ENCODE measurements at places on chromosomes 6 and 20.

GRCh38 chr6:145372671-145373151 lies 362.6 kb downstream of the EPM2A start:
- no peak for DNase-seq

- DNase-seq, result no peak
Measured at GRCh38 chr20:1014471-1014870, 12.4 kb upstream of the RSPO4 start.

- no peak for DNase-seq
Measured at GRCh38 chr6:129890164-129890563, 29.0 kb upstream of the TMEM244 start.

GRCh38 chr6:108364470-108364869 lies 69.6 kb downstream of the AFG1L start:
- DNase-seq, result no peak

GRCh38 chr6:45758787-45759471 lies 256.7 kb downstream of the CLIC5 start:
- no peak for DNase-seq
